ENCODE measurements at places on chromosomes 11 and 22.

GRCh38 chr22:25062386-25063085, 110.0 kb downstream of the KIAA1671 start:
- DNase-seq, result no peak

DNA sequence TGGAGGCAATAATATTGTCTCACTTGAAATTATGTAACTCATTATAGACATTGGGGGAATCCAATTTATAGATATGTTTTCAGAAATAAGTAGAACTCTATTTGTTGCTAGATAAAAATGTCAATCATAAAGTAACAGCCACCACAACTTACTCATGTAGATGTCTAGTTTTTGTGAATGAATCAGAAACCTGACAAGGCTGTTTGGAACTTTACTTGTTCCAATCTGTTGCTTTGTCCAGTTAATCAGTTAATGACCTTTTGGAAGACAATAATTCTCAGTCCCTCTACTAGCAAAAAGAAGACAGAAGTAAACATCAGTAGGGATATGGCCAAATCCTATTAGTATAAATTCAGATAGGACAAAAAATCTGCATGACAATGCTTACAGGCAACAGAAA, 1143.3 kb downstream of the LRRC4C start:
- no peak for DNase-seq

- DNase-seq, result no peak
Measured at GRCh38 chr22:35516723-35517122, 23.9 kb upstream of the RASD2 start.

DNA sequence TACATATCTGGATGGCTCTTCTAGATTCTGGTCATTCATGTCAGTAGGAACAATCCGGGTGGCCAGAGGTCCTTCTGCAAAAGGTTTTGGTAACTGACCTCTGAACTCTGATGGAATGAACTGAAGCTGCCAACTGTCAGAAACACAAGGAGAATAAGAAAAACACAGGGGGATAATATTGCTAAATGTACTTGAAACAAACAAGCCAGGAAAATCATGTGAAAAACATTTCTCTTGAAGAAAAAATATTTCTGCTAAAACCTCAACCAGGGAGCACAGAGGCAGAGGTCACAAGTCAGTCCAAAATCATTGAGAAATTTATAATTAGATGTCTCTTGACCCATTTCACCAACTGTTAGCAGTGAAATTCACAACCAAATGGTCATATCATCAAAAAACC, 35.2 kb downstream of the ALG9 start:
- DNase-seq, result no peak

DNA sequence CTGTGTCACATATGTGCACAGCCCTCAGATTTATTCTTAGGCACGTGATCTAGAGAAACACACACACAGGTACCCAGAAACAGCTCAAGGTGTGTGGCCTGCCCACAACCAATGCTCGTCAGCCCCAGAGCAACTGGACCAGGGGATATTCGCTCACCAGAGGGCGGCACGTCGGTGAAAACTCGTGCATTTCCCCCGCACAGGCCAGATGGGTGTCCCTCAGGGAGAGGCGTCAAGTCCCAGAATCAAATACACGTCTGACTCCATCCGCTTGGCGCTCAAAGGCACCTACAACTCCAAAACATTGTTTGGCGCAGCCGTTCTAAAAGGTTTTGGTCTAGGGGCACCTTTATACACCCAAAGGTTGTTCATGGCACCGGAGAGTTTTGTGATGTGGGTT, 429.0 kb downstream of the BRD1 start:
- no peak for DNase-seq

GRCh38 chr22:17955590-17956379, 68.6 kb downstream of the MICAL3 start:
- DNase-seq, result no peak

DNA sequence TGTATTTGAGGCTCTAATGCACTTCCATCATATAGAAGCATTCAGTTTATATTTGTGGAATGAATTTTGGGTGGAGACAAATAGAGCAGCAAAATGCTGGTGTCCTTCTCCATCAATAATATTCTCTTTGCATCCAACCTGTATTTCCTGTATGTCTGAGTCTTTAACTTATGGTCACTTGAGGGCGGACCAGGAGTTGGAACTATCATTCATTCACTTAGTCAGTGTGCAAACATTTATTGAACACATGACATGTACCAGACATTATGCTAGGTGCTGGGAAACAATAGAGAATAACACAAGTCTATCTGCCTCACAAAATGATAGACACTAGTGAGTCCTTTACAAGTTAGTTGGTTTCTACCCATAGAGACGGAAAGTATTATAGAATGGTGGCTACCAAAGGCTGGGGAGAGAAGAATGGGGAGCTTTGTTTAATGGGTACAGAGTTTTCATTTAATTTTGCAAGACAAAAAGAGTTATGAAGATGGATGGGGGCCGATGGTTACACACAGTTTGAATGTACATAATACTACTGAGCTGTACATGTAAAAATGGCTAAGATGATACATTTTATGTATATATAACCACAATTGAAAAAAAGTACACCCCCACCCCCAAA, 4.6 kb upstream of the TMEM123 start:
- DNase-seq, result no peak

DNA sequence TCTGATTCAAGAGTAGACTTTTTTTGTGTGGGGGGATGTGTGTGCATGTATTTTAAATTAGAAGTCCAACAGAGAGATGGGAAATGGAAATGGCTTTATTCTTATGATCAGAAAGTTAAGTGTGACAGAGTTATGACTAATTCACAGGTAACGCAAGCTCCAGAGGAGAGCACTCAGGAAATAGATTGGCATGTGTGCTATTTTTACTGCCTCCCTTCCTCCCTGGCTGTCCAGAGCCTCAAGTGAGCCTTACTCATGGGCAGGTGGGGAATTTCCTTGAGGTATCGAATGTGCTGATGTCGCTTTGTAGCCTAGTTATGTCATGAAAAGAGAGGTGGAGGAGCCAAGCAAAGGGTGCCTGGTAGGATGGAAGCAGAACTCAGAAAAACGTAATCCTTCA, 70.3 kb upstream of the BDNF start:
- peak; percentile 32 for DNase-seq

All from Caco-2 (cell line).